ENCODE measurements at places on chromosomes 3 and 15.
A peak's percentile ranks its signal among the peaks of the same experiment; 100 is the strongest.

DNA sequence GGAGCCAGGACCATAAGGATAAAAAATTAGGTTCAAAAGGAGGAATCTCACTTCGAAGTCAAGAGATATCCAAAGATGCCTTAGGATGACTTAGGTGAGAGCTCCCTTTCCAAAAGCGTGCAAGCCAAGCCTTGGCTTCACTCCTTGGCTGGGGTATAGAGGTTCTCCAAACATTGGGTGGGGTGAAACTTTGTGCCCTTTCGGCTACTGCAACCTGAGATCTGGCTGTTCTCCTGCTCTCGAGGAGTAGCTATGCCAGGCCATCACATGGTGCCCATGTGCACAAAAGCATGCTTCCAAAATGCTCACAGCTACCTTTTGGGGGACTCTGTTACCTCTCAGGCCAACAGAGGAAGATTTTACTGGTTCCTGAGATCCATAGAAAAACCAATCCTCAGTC is 373.8 kb downstream of the EPHB1 start:
- DNase-seq, result no peak

- DNase-seq, result no peak
Observed at GRCh38 chr15:66737243-66738010, 35.4 kb downstream of the SMAD6 start.

DNA sequence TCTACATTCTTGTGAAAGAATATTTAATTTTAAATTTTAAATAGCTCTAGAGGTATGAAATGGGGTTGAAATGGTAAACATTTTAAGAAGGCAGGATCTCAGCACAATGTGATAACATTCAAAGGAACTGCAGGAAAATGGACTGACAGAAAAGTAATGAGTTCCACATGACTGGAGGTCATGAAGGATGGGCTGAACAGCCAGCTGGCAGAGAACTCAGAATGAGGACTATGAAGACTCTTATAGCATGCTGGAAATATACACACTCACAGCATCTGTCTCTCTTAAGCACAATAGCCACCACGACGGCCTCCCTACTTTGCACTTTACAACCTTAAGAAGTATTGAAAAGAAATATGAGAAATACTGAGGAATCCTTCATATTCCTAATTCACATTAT is 94.7 kb downstream of the TNIK start:
- DNase-seq, result no peak

DNA sequence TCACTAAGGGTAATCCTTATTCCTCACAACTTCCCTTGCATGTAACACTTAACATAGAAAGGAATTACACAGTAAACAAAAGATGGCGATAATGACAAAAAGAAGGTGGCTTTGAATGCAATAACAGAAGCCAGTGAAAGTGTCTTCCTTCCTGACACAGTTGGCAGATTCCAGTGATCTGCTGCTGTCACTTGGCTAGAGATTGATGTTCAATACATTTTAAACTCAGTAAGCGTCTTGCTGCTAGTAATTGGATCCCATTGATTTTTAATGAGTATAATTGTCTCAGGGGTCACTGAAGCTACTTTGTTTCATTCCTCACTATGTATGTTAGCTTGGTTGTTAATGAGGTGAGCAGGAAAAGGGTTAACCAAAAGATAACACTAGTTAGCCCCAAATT is 692.7 kb downstream of the NTRK3 start:
- DNase-seq, result no peak

GRCh38 chr3:140216249-140216648 is 281.3 kb downstream of the CLSTN2 start:
- DNase-seq, result no peak

DNA sequence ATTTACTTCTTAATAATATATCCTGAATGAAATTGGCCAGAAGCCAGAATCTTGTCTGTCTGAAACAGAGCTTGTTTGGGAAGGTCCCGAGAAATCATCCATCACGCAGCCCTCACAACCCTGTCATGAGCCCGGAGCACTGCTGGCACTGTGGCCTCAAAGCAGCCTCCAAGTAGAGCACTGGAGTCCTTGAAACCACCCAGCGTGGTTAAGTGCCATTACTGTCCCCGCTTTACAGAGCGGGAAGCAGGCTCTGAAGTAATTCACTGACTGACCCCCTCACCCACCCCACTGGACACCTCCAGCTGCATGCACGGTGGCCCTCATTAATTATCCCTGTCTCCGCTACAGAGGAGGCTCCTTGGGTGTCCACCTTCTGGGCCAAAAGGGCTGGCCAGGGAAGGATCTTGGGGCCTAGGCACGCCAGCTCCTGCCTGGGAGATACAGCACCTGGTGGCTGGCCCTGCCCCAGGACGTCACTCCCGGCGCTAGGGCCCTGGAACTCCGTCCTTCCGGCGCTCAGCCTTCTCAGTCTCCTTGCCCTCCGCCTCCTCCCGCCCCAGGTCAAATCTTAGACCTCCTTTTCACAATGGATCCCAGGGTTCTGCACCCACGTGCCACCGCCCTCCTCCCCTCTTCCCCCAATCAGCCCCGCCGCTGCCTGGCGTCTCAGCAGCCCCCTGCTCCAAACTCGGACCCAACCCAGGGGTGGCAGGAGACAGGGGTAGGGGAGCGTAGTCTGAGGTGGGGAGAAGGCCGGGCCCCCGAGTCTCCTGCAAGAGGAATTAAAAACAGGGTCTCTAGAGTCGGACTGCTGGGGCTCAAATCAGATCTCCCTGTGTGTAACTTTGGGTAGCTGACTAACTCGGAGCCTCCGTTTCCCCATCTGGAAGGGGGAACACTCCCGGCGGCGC is 1.1 kb downstream of the TKT start:
- peak; percentile 69 for DNase-seq

DNA sequence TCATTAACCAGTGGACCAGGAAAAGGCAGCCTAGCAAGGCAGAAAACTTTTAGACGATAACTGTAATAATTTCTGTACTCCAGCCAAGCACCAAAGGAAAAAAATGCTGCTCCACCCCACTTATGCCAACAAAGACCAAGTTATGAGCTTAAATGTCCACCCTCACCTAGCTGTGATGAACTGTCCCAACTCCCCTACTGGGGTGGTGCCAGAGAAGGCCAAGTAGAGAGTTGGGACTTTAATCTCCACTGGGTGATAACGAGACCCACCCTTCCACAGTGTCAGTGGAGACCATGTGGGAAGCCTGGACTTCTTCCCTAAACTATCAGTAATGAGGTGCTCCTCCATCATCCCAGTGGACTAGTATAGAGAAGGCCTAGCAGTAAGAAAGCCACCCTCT is 33.8 kb upstream of the COPB2 start:
- DNase-seq, result no peak

DNA sequence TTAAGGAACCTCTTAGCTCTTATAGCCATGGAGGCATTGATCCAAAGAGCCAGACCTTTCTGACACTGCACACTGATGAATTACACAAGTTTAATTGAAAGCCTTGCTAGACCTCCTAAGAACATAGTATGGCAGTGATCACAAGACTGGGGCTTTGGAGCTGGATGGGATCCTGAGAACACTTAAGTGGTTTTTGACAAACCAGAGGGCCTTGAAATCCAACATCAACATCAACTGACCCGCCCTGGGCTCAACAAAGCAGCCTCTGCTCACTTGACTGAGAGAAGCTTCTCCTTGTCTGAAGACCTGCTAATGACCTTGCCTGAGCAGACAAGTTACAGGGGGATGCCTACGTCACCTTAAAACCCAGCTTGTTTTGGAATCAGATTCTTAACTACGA is 257.6 kb downstream of the KLF13 start:
- no peak for DNase-seq

GRCh38 chr3:15958692-15959433 is 161.1 kb upstream of the ANKRD28 start:
- no peak for DNase-seq

DNA sequence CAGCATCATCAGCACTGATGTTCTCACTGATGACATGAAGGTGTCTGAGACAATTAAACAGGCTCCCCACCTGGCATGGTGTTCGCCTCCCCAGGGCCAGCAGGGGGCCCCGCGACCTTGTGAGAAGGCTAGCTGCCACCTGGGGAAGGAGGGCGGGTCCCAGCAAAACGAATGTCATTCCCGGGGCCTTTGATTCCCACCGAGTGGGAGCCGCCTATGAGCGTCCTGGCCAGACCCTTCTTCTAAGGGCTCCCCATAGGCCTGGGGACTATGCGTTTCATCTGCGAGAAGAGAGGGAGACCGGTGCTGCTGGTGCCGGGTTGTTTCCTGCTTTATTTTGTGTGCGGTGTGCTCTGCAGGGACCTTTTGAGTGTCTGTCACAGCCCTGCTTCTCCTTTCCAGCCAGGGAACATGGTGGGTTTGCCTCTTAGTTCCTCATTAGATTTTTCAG is 20.5 kb upstream of the MINDY4B start:
- peak; percentile 46 for DNase-seq

GRCh38 chr15:39438799-39439592 is 141.9 kb upstream of the THBS1 start:
- DNase-seq, result no peak
